Stimulated activated CD4-positive, alpha-beta T cell treated with anti-CD3 and anti-CD28 coated beads, TNF-alpha, amount 100 ng/mL, for 4 hours (primary cell): ENCODE measurements at places on chromosomes 2 and 18.
A peak's percentile ranks its signal among the peaks of the same experiment; 100 is the strongest.

- DNase-seq = peak; percentile 51
These were observed 36.4 kb upstream of the ZBTB7C start for GRCh38 chr18:48445540-48445939.

DNA sequence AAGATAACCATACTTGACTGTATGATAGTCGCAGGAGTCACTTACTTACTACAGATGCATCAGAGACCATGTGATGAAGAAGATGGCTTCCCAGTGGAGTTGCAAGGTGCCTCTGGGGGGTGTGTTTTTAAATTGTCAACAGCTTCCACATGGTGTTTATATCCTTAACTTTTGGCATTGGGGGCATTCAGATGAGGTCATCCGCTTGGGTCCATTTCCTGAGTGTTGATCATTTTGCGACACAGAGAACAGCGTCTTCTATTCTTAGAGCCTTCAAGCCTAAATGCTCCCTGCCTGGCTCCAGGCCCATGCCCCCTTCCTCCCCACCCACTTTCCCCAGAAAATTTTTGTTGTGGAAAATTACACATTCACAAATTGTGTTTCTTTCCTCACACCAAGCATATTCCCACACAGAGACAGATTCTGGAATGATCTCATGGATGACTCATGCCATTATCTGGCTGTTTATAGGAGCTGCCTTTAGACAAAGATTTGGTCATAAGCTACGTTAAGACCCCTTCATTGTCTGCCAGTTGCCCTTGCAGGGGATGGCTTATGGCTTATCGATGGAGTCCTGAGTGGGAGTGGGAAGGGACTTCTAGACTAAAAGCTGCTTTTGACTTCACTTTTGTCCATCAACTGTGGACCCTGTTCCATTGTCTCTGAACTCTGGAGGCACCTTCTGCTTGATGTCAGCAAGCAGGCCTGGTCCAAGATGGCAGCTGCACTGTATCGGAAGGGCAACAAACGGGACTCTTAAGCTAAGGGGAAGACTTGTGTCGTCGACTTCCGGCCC, 91.8 kb downstream of the CABLES1 start:
- DNase-seq = no peak

- no peak for DNase-seq
These were observed 44.5 kb downstream of the PKDCC start for GRCh38 chr2:42092084-42092996.

DNA sequence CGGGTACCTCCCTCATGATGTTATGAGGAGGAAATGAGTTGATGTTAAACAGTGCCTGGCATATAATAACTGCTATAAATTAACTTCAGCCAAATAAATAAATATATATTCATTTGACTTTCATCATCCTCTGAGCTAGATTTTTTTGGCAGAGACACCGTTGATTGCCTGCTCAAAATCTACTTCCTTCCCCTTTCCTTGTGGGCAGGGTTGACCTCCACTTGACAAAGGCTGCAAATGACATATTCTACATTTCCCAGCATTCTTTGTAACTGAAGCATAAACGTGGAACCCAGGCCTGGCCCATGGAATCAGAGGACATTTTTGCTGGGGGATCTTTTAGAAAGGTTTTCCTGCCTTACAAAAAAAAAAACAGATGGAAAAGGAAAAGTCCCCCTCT, 177.8 kb downstream of the TXNL1 start:
- DNase-seq = no peak

DNA sequence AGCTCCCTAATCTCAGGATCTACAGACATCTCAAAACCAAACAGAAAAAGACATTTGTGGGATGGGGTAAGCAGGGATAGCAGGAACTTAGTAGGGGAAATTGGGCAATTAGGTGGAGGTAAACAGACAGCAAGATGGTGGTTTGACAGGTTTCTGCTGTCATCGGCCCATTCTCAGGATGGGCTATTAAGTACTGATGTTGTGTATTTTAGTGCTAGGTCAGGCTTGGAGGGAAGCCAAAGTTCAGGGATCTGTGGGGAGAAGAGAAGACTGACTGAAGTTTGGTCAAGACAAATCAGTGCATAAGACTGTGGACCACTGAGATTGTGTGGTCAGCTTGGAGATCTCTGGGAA, 96.8 kb upstream of the THUMPD2 start:
- no peak for DNase-seq
